ENCODE measurements at places on chromosomes 11 and 22.

DNA sequence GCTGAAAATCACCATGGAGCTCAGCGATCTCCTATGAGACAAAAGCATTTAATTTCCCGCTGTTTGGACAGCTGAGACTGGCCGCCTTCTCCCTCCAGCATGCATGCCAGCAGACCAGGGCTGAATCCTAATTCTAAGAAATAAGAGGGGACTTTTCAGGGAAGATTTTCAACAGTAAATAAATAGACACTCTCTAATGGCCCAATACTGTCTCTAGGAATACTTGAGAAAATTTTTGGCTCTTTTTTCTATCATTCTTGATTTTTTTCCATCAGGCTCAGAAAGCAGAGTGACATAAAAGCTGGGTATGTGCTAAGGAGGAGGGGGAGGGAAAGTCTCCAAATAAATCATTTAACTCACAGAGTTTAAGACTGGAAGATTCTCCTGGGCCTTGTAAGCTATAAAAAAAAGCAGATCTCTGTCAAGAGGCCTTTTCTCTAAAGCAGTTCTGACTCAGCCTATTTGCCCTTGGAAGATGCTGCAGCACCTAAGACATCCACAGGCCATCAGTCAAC lies 17.6 kb upstream of the SPON1 start:
- no peak for DNase-seq

DNA sequence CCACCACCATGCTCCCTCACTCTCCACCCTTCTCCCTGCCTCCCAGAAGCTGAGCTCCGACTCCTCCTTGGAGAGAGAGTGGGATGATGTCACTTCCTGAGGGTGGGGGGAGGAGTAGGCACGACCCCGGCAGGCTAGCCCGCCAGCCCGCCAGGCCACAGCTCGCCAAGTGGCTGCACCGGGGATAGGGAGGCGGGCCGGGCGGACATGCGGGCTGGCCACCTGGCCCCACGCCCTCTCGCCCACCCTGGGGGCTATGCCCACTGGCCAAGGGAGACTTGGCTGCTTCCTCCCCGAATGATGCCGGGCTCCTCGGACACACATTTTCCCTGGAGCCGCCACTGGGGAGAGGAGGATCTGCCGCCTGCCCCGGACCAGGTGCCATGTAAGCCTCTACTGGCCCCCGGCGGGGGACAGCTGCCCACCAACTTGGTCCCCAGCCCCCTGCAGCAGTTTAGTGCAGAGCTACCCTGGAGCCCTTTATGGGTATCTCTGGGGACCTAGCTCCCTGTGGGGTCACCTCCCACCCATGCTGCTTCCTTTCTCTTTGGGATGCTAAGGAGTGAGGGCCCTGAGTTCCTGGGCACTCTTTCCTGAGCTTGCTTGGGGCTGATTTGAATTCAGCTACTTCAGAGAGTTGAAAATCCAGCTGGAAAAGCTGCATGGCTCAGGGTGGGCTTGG lies 33.7 kb upstream of the MYRF start:
- no peak for DNase-seq

DNA sequence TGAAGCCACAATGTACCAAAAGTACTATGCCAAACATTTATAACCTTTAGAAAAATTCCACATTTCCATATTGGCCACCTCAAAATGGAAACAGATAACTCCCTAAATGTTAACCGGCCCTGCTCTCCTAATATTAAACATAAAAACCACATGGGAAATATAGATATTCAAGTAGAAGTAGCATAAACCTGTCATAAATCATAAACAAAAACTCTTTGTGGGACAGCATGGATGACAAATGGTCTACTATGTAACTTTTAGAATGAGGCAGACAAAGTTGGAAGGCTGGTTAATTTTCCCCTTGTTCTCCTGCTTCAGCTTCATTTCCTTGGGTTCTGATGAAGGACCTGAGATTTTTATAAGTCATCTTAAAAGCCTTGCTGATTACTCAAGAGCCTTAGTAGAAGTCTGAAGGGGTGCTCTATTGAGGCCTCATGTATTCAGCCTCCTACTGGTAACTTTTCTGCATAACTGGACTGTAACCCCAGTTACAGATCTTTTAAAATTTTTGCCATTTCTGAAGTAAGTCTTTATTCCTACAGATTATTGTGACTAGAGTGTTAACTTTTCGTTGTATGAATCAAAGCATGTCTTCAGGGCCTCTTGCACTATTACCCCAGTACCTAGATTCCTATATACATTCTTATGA lies 116.4 kb downstream of the STIM1 start:
- DNase-seq, result no peak

- DNase-seq, result no peak
Measured at GRCh38 chr22:31210556-31211421, 1.3 kb upstream of the LIMK2 start.

DNA sequence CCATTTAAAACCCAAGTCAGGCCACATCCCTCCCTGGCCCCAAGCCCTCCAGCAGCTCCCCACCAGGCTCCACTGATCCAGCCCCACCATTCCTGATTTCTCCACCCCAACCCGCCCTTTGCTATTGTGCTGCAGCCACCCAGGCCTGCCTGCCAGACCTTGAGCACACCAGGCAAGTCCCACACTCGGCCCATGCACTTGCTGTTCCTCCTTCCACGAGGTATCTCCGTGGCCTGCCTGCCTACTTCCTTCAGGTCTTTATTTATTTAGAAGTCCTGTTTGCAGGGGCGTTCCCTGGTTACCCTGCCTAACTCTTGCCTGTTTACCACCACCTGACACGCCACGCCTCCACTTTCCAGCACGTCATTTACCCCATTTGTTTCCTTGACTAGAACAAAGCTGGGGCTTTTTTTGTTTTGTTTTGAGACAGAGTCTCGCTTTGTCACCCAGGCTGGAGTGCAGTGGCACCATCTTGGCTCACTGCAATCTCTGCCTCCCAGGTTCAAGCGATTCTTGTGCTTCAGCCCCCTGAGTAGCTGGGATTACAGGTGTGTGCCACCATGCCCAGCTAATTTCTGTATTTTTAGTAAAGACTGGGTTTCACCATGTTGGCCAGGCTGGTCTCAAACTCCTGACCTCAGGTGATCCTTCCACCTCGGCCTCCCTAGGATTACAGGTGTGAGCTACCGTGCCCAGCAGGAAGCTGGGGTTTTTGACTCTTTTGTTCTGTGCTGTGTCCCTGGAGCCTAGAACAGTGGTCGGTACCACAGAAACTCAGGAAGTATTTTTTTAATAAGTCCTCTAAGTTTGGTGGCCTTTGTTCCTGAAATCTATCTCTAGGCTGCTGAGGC lies 6.7 kb downstream of the CENPM start:
- DNase-seq, result no peak

DNA sequence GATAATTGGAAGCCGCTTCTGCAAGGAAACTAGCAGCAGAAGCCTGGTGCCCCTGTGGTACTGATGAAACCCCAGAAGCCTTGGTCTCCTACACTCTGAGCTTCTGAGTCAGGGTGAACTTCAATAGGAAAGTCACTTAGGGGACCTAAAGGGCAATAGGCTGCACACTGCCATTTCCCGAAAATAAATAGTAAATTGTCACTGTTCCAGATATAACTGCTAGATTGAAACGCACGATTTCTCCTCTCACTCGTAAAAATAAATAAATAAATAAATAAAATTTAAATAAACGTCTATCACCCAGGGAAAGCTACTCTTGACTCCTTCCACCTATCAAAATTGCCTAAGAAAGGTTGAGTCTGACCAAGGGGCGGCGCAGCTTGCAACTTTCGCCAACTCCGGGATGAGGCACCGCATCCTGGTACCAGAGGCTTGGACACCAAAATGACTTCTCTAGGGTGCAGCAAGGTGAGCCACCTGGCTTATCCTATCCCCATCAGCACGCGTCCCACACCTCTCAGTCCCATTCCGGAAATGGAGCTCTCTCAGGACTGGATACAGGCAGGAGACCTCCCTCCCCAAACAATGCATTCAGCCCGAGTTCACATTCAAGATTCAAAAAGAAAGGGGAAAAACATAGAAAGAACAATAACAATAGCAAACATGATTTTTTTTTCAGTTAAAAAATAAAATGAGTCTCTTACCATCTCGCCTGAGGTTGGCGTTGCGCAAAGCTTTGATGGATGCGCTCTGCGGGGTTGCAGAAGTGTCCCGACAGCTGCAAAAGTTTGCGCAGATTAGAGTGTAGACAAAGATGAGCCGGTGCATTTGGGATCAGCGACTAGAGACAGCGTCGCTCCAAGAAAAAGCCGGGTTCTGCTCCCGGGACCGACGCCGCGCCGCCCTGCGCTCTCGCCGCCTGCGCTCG lies 583 bp downstream of the PDGFD start:
- no peak for DNase-seq

- DNase-seq, result no peak
Measured at GRCh38 chr11:133277886-133278285, 254.4 kb downstream of the OPCML start.

DNA sequence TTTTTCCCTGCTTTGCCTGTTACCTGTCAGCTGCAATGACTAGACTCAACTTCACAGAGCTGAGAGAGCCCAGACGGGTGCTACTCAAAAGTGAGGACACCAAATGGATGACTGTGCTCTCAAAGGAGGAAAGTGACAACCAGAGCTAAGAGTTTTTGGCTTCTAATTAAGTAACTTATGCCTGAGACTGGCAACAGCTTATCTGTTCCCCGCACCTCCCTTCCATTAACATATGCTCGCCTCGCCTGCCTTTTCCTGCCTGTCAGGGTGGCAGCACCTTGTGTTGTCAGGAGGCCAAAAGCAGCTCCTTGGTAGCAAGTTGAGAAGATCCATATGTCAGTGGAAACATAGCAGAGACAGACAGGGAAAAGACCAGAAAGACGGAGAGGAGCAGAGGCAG lies 573.9 kb upstream of the KIRREL3 start:
- DNase-seq, result no peak

All from cerebellar nuclear complex (tissue), 1 donor.